ENCODE measurements at places on chromosomes 7 and 10.
A peak's percentile ranks its signal among the peaks of the same experiment; 100 is the strongest.

DNA sequence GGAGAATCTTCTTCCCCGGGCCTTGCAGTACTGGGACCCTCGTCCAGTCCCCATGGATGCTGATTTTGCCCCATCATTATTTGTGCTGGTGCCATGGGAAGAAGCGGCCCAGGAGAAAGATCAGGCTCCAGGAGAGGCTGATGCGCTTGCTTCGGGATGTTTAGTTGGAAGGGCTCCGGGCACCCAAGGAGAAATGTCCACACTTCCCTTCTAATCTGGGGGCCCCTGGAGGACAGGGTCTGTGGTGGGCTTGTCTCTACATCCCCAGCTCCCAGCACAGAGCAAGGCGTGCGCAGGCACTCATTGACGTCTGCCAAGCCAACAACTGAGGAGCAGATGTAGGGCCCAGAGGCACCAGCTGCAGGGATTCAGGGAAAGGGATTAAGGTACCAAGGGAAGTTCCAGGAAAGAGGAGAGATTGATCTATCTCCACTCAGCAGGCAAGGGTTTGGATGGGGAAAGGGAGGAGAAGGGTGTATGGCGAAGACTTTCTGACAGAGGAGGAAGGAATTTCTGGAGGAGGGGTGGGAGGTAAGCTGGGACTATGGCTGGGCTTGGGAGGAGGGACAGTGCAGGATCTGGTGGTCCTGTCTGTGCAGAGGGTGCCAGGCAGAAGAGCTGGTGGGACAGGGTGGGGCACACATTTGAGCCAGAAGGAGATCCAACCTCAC lies 38.7 kb upstream of the LEP start:
- DNase-seq = no peak

DNA sequence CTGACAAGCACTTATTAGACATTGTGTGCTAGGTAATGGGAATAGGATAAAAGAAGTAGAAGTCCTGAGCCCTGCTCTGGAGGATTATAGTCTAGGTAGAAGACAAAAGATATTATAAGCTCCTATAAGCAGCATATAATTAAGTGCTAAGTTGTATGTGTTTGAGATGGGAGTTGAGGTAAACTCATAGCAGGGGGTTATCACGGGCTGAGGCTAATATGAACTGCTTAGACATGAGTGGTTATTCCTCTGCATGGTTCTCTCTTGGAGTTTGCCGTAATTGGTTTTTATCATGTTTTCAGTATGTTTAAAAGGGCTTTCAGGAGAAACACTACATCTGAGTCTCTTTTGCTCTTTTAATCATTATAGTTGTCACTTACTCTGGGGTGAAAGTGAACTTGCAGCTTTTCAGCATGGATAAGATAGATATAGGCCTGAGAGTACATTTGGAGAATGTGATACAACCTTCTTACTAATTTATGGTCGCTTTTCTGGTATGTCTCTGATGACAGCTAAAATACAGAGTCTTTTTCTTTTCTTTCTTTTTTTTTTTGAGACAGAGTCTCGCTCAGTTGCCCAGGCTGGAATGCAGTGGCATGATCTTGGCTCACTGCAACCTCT lies 39.0 kb downstream of the SMNDC1 start:
- DNase-seq = no peak

DNA sequence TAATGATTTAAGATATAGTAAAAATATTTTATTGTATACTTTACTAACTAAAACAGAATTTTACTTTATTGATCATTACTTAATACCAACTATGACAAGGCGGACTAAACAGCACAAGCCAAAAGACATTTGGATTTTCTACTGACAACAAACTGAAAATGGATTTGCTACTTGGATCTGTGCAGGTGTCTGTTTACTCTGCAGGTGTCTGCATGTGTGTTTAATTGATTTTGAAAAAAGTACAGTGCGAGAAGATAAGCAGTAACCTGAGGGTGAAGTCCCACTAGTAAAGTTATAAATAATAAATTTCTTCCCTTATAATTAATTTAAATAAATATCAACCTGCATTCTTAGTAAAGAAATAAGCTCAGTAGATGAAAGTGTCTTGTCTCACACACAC lies 696.8 kb upstream of the MBL2 start:
- DNase-seq = no peak

GRCh38 chr10:116171505-116171904 lies 101.5 kb downstream of the GFRA1 start:
- DNase-seq = no peak

GRCh38 chr7:151741585-151741984 lies 135.3 kb downstream of the PRKAG2 start:
- no peak for DNase-seq

DNA sequence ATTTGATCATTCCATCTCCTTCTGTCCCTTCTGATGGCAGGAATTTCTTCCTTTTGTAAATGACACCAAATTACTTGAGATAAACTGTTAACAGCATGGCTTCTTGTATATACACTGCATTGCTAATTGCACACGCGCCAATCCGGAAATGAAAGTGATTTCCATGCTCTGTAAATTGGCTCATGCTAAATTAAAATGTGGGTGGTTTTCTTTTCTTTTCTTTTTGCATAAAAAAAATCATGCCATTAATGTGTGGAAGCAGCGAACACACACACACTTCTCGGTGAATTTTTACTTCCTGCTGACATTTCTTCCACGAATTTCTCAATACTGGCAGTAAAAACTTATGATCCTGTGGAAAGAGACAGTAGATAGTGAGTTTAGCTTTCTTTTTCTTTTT lies 123.1 kb upstream of the CCDC6 start:
- no peak for DNase-seq

GRCh38 chr7:149838992-149839408 lies 825 bp downstream of the ZNF862 start:
- DNase-seq = no peak

DNA sequence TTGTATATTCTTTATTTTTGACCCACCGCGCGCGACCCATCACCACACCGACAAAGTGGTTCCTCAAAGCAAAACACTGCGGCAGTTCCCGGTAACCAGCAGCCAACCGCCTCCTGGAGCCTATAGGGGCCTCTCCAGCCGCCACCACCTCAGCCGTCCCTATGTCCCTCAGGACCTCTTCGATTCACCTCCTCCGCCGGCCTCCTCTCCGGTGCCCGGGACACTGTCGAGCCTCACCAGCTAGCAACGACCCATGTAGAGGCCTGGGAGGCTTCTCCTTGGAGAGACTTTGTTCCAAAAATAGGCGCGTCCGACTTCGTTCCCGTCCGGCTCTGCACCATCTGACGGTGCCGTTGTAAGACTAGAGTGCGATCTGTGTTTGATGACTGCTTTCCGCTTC lies 158.8 kb downstream of the HGF start:
- DNase-seq = no peak

DNA sequence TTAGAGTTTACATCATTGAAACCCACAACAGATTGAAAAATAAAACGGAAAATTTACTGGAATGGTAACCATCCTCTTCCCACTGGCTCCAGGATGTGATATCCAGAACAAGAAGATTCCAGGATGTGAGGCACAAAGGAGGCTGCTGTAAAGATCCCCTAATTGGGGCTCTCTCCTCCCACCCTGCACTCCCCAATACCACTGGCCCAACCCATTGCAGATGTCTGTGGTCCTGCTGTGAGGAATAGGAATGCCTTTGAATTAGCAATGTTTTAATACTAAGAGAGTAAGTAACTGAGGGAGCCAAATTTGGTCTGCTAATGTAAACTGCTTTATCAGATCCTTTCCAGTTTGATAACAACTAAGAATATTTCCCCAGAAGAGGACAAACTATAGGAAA lies 225.9 kb upstream of the INHBA start:
- DNase-seq = no peak

DNA sequence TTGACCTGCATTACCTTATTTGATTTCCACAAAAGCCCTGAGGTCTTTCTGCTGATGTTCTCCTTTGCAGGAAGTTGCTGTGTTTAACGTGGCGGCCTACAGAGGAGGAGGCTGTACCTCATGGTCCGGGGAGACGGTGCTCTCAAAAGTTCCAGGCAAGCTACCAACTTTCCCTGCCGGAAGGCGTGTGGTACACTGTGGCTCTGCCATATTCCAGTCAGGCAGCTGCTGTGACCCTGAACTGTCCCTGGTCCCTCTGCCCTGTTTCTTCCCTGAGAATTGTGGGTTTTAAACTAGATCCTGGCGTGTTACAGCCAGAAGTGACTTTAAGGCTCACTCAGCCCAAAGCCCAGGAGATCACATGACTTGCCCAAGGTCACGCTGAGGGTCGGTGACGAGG lies 139.2 kb downstream of the TEX36 start:
- DNase-seq = no peak

GRCh38 chr7:70717553-70718329 lies 414.2 kb upstream of the GALNT17 start:
- DNase-seq = no peak

GRCh38 chr7:43283706-43284105 lies 171.3 kb downstream of the HECW1 start:
- DNase-seq = no peak

GRCh38 chr10:128221807-128222206 lies 95.6 kb upstream of the MKI67 start:
- DNase-seq = no peak

DNA sequence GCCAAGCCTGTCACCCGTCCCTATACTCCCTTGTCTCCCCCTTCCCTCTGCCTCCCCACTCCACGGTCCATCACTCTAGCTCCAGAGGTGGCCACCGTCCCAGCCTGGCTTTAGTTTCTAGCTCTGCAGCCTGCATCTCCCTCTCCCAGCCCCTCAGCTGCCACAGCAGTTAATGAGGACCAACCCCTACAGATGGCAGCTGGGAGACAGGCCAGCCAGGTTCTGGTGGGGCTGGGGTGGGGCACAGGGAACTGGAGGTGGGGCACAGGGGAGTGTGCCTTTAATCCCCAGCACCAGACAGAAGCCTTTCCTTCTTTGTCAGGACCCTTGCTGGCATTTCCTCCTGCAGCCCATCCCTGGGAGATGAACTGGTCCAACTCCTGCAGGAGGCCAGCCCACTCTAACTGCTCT lies 21.1 kb downstream of the UNC5B start:
- DNase-seq = peak; percentile 44

DNA sequence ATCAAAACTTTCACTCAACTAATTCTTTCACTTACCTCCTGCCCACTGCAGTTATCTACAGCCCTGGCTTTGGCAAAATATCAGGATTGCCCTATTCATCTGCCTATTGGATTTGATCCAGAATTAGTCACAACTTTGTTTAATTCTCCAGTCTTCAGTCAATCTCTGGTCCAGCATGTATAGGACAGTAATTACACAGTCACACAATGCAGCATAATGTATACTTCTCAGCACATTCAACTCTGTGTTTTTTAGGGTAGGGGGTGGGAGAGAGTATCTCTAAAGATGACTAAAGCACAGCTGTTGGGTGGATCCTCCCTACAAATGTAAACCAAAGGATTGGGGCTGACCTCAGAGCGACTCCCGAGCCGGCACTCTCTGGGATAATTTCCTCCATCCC lies 17.7 kb upstream of the NRP1 start:
- DNase-seq = no peak

GRCh38 chr7:100034871-100035510 lies 14.6 kb upstream of the ZSCAN21 start:
- DNase-seq = no peak

- DNase-seq = no peak
These were observed 68.4 kb downstream of the PARP12 start for GRCh38 chr7:139994356-139994755.

DNA sequence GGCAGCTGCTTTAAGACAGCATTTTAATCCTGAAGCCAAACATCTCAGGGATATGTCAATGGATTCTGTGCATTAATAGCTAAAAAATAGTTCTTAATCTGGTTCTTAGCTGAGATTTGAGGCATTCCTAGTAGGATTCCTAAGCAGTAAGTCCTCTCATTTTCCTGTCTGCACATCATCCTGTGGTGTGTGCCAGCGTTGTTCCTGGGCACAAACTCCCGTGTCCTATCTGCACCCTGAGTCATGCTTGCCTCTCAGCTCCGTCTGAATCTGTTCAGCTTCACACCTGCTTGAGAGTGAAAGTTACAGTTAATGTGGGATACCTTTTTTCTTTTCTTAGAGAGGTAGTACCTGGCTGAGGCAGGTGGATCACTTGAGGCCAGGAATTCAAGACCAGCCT lies 19.5 kb downstream of the BAG3 start:
- DNase-seq = no peak

- DNase-seq = peak; percentile 47
These were observed 8.3 kb upstream of the ASIC3 start for GRCh38 chr7:151039850-151040548.

GRCh38 chr7:131655866-131656265 lies 99.4 kb upstream of the PODXL start:
- no peak for DNase-seq

- DNase-seq = no peak
These were observed 438.8 kb downstream of the HTR7 start for GRCh38 chr10:90418869-90419652.

- DNase-seq = no peak
These were observed 79.5 kb downstream of the ITIH5 start for GRCh38 chr10:7587168-7587864.

DNA sequence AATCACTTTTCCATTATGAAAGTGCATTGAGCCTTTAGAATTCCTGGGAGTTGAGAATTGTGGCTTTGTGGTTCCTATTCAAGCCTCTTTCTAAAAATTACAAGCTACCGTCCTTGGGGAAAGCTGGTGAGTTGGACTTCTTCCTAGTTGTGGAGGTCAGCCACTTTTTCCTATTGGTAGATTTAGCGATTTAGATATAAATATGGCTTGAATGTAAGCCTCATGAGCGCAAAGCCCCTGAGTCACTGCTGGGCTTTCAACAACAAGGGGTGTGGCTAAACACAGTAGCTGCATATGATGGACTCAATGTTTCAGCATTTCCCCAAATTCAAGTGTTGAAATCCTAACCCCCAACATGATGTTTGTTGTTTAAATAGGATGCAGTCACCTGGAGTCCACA lies 150.0 kb upstream of the IGFBP3 start:
- no peak for DNase-seq

- DNase-seq = no peak
These were observed 122.5 kb downstream of the SLC25A13 start for GRCh38 chr7:96199421-96199820.

DNA sequence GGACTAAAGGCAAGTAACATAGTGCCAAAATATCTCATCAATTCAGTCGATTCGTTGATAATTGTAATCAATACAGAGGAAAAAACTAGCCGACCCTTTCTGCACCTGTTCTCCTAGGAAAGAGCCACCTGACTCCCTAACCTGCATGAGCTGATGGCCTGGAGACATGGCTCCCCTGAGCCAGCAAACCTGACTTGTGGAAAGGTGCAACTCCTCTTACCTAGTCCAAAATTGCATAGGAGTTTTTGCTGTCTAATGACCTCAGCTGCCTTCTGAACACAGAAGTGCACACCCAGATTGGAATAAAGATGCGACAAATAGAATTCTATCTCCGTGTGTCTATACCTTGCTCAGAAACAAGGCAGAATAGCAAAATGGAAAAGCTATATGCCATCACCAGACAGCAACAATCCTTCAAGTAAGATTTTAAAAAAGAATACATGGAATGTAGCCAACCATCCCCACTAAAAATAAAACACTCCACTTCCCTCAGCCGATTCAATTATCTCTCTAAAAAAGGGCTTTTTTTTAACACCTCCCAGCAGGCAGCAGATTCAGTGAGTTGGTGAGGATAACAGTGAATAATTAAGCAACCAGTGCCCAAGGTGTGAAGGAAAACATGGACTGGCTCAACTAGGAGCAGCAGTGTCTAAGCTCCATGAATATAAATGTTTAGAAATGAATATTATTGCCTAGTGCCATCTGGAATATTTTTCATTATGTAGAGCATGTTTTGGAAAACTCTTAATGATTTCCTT lies 26.6 kb upstream of the LMTK2 start:
- no peak for DNase-seq

- DNase-seq = no peak
These were observed 79.3 kb upstream of the ADCY1 start for GRCh38 chr7:45494885-45495284.
